K562 (cell line): ENCODE measurements at places on chromosomes 1 and 21.
A peak's percentile ranks its signal among the peaks of the same experiment; 100 is the strongest.

DNA sequence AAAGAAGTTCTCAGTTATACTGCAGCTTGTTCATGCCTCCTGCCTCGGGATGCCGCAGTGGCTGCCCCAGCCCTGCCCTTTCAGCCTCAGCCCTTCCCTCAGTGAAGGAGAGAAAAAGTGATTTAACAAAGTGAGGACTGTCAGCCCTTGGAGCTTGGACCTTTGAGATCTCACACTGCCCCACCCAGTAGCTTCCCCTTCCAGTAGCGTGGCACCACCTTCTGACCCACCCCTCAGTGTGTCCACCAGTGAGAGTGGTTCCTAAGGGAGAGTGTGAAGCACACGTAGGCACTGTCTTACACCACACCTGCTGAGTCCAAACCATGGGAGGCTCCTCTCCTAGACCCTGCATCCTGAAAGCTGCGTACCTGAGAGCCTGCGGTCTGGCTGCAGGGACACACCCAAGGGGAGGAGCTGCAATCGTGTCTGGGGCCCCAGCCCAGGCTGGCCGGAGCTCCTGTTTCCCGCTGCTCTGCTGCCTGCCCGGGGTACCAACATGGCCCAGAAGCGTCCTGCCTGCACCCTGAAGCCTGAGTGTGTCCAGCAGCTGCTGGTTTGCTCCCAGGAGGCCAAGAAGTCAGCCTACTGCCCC lies at the start of gene CDA:
Gene CDA, plus strand, starts transcription at position 464 of the 592 bp plus-strand sequence. Its CDS starts 33 bp downstream, at position 497.
- DNase-seq = no peak

- DNase-seq = no peak
These were observed 1.3 kb downstream of the KAZN start for GRCh38 chr1:14599800-14600199.

DNA sequence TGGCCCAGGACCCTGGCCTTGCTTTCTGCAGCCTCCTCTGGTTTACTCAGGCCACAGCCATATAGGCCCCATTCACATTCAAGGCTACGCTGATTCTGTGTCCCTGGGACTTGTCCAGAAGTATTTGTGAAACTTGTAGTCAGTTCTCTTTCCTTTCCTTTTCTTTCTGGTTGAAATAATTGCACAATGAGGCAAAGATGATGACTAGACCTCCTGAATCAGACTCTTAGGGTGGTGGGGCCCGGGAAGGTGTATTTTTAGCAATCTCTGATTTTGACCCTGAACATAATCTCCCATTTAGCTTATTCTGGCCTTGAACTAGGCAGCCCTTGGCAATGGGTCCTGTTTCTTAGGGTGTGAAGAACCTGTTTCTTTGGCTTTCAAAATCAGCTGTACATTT lies 39.9 kb downstream of the STUM start:
- no peak for DNase-seq

DNA sequence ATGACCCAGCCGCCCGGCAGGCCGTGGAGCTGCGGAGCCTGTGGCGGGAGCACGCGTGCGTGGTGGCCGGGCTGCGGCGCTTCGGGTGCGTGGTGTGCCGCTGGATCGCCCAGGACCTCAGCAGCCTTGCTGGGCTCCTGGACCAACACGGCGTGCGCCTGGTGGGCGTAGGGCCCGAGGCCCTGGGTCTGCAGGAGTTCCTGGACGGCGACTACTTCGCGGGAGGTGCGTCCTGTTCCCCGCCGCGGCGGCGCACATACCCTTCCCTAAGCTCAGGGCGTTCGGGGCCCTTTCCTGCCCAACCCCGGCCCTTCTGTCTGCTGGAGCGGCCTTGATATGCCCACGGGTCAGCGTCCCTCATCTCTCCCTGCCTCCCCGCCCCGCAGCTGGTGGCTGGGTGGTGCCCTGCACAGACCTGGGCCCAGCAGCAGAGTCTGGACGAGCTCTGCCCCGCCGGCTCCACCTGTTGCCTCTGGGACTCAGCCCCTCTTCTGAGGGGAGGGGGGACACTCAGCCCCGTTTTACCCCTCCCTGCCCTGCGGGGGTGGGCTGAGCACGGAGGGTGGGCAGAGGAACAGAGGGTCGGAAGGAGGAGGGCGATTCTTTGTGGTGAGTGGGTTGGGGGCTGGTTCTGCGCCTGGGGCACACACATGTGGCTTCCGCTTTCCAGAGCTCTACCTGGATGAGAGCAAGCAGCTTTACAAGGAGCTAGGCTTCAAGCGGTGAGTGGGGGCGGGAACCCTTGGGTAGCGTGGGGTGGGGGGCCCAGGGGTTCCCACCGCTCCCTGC lies 688 bp downstream of the PRXL2B start:
- DNase-seq = no peak

DNA sequence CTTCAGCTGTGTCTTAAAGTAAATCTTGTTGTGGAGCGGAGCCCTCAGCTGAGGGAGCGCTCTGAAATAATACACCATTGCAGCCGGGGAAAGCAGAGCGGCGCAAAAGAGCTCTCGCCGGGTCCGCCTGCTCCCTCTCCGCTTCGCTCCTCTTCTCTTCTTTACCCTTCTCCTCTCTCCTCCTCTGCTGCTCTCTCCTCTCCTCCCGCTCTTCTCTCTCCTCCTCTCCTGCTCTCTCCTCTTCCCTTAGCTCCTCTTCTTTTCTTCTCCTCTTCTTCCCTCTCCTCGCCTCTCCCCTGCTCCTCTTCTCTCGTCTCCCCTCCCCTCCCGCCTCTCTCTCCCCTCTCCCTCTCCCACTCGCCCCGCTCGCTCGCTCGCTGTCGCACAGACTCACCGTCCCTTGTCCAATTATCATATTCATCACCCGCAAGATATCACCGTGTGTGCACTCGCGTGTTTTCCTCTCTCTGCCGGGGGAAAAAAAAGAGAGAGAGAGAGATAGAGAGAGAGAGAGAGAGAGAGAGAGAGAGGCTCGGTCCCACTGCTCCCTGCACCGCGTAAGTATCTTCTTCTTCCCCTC lies at the start of gene PROX1:
Gene PROX1, plus strand, starts transcription at position 47 of the 580 bp plus-strand sequence. CDS start 8,563 bp downstream, outside the sequence.
- DNase-seq = peak; percentile 28

GRCh38 chr1:180623579-180624347 lies 8.1 kb upstream of the XPR1 start:
- no peak for DNase-seq

DNA sequence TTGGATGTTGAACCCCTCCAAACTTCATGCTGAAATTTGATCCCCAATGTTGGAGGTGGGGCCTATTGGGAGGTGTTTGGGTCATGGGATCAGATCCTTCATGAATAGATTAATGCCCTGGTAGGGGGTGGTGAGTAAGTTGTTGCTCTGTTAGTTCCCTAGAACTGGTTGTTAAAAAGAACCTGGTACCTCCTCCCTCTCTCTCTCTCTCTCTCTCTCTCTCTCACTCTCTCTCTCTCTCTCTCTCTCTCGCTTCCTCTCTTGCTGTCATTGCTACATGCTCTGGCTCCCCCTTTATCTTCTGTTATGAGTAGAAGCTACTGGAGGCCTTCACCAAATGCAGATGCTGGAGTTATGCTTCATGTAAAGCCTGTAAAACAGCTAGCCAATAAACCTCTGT lies 498.2 kb upstream of the NR5A2 start:
- DNase-seq = no peak

DNA sequence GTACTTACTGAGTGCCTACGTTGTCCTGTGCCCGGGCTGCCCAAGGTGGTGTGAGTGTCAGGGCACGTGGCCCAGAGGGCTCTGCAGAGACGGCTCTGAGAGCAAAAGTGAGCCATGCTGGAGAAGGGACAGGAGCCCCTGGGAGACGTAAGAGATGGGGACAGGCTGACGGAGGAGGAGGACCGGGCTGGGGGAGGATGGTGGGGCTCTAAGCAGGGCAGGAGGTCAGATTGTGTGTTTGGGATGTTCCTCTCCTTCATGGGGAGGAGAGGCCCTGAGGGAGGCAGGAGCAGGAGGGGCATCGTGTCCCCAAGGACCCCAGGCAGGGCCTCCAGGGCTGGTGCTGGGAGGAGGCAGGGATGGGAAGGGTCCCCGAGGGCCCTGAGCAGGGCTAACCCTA lies 158.9 kb downstream of the PCBP3 start:
- no peak for DNase-seq

GRCh38 chr1:157782931-157783330 lies 6.0 kb upstream of the FCRL2 start:
- DNase-seq = no peak

DNA sequence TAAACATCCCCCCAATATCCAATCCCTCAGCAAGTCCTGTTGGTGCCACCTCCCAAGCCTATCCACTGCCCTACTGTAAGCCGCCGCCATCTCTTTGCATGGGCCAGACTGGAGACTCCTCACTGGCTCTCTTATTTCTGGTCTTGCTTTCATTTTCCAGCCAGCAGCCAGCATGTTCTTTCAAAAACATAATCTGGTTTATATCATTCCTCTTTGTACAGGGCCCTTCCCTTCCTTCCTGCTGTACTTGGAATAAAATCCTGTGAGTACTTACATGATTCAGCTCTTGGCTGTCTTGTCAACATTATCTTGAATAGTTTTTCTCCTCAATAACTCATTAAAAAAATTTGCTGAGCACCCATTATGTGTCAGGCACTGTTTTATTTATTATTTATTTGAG lies 28.2 kb downstream of the TLR5 start:
- DNase-seq = no peak

- DNase-seq = no peak
These were observed 871 bp downstream of the TUFT1 start for GRCh38 chr1:151540982-151541377.

DNA sequence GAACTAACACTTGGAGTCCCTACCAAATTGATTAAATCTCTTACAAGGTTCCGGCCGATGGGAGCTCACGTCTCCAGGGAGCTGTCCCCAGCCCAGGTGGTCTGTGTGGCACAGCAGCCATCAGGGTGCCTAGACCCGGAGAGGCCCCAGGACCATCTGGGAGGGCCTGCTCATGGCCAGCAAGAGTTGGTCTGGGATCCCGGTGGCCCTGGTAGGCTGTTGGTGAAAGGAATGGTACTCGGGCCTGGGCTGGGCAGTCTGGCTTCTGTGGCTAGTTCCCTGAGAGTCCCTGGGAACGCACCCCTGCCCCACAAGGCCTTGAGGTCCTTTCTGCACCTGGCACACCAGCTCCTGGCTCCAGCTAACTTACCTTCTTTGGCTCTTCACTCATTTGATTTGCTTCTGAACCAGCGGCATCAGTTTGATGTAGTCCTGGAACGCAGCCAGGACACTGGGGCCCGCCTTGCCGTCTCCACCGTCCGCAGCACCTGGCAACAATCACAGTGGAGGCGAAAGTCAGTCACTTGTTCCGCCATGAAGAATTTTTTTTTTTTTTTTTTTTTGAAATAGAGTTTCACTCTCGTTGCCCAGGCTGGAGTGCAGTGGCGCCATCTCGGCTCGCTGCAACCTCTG lies 62.5 kb downstream of the SCCPDH start:
- DNase-seq = no peak

DNA sequence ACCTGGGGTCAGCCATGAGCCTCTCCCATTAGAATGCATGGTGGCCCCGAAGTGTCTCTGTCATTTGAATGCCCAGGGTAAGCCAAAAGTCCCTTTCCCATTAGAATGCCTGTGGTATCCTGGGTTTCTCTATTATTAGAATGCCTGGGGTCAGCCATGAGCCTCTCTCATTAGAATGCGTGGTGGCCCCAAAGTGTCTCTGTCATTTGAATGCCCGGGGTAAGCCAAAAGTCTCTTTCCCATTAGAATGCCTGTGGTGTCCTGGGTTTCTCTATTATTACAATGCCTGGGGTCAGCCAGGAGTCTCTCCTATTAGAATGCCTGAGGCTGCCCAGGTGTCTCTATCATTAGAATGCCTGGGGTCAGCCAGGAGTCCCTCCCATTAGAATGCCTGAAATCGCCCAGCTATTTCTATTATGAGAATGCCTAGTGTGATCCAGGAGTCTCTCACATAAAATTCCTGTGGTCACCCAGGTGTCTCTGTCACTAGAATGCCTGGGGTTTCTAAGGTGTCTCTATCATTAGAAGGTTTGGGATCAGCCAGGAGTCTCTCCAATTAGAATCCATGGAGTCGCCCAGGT lies 65.5 kb downstream of the RNF187 start:
- DNase-seq = no peak

DNA sequence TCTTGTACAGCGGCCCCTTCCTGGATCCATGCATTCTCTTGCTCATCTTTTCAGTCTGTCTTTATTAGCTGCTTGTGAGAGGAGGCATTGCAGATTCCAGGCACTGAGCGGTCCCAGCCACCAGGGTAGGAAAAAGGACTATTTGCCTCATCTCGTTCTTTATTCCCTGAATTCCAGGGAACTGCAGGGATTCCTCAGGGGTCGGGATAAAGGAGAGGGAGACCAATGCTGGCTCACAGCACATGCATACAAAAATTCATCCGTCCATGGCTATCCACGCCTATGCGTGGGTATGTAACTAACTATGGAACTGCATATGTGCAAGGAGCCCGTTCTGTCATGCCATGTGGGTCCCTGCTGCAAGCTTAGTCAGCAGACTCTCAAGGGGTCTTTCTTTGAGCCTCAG lies 879 bp upstream of the PLPPR5 start:
- no peak for DNase-seq

- DNase-seq = no peak
These were observed 544.4 kb upstream of the PKN2 start for GRCh38 chr1:88139633-88140032.

DNA sequence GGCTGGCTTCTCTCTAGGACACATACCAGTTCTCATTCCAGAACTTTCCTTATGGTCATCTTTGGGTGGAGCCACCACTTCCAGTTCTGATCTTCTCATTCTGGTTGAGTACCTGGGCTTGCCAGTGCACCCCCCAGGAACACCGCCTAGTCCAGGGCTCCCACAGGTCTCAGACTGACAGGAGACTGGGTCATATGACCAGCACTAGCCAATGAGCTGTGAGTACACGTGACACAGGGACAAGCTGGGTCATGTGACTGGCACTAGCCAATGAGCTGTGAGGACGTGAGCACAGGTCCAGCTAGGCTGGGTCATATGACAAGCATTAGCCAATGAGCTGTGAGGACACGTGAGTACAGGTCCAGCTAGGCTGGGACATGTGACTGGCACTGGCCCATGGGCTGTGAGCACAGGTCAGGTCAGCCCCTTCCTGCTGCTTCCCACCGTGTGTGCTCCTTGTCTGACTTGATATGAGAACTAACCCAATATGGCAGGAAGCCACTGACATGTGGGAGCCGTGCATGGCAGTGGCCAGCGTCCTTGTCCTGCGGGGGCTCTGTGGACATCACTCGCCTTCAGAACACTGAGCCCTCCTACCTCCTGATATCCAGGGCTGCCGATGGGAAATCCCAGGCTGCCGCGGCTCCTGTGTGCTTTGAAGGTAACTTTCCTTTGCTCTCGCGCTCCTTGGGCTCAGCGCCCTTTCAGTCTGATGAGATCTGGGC lies 22.7 kb downstream of the KRTAP10-1 start:
- peak; percentile 91 for DNase-seq

DNA sequence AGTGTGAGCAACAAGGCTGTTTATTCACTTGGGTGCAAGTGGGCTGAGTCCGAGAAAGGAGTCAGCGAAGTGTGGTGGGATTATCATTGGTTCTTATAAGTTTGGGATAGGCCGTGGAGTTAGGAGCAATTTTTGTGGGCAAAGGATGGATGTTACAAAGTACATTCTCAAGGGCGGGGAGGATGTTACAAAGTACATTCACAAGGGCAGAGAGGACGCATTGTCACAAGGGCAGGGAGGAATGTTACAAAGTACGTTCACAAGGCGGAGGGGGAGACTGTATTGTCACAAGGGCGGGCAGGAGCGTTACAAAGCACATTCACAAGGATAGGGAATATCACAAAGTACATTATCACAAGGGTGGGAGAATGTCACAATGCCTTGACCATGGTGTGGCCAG lies 5.2 kb upstream of the TMEM183A start:
- no peak for DNase-seq

- no peak for DNase-seq
These were observed 119.1 kb upstream of the DMRTA2 start for GRCh38 chr1:50542362-50542761.

GRCh38 chr21:42466700-42467099 lies 29.3 kb downstream of the RSPH1 start:
- DNase-seq = no peak
